ENCODE measurements at places on chromosomes 7 and 10.

GRCh38 chr10:61937631-61938351, 36.3 kb downstream of the ARID5B start:
- no peak for DNase-seq

DNA sequence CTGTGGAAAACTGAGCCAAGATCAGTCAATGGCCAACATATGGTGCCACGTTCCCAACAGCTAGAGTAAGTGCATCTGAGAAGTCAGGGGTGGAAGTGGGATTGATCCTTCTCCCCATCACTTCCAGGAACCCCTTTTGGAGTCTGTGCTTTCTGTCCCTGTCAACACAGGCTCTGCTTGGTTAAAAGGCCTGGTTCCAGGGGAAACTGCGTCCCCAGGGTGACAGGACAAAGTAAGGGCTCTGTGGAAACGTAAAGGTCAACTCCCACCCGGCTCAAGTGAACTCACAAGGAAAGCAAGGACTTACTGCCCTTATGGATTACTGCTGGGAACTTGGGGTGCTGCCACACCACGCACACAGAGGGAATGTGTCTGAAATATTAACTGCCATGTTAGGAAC, 77.5 kb upstream of the GRB10 start:
- no peak for DNase-seq

GRCh38 chr10:33422471-33423153, 88.1 kb upstream of the NRP1 start:
- DNase-seq, result no peak

GRCh38 chr7:128458956-128459355, 3.3 kb downstream of the HILPDA start:
- DNase-seq, result no peak
